CD4-positive, alpha-beta T cell treated with Interferon alpha-2 for 1 hour (primary cell): ENCODE measurements at places on chromosomes 11 and 22.

GRCh38 chr22:26580240-26580962, 9.5 kb downstream of the TPST2 start:
- no peak for DNase-seq

DNA sequence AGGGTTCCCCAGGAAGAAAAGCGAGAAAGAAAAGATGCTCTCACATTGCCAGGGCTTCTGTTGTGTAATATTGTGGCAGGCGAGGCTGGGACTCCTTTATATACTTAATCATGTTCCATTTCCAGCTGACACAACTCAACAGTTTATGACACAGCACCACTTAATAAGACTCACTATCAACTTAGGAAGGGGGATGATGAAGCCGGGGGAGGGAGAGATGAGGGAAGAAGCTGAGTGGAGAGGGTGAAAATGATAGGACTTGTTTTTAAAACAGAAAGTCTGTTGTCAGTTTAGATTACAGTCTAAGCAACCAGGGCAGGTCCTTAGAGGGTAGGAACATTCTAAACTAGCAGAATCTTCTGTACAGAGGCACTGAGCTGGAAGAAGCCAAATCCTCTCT, 397.0 kb downstream of the NXPE2 start:
- no peak for DNase-seq

DNA sequence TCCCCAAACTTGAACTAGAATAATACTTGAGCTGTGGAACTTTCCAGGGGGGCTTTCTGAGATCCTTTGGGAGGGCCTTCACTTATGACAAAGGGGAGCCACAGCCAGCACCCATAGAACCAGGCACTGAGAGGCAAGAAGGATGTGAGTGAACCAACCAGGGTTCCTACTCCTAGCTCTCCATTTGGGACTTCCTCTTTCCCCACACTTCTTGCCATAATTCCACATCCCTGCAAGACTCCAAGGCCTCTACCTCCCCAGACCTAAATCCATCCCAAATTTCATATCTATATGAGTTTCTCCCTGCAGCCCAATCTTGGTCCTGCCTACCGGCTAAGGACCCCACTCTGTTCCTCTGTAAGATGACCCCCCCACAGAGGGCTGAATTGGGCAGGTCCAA, 31.5 kb downstream of the NRXN2 start:
- DNase-seq, result no peak

DNA sequence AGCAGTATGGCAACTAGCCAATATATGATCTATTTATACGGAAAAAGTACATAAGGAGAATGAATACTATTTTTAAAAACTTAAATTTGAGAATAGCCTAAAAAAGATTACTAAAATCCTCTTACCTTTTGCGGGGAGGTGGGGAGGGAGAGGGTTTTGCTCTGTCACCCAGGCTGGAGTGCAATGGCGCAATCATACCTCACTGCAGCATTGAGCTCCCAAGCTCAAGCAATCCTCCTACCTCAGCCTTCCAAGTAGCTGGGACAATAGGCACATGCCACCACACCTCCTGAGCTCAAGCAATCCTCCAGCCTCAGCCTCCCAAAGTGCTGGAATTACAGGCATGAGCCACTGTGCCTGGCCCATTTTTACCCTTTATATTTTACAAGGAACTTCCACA, 82.0 kb downstream of the TTC28 start:
- no peak for DNase-seq

DNA sequence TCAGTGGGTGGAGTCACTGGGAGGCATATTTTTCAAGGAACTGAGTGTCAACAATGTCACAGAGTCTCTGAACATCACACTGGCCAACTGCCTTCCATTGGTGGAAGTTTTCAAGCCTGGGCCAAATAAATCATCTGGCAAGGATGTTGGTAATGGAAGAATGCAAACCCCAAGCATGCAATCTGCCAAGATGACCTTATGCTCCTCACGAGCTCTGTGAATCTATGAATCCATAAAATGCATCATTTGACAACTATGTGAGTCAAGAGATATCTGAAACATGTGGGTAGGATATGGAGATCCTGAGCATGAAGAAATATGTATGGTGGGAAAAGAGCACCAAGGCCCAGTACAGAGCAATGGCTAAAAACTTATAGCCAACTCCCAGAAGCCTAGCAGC, 122.2 kb downstream of the PLEKHA7 start:
- no peak for DNase-seq

GRCh38 chr11:95277868-95278267, 46.9 kb upstream of the SESN3 start:
- no peak for DNase-seq

- no peak for DNase-seq
These were observed 41.2 kb downstream of the SYTL2 start for GRCh38 chr11:85769771-85770170.

DNA sequence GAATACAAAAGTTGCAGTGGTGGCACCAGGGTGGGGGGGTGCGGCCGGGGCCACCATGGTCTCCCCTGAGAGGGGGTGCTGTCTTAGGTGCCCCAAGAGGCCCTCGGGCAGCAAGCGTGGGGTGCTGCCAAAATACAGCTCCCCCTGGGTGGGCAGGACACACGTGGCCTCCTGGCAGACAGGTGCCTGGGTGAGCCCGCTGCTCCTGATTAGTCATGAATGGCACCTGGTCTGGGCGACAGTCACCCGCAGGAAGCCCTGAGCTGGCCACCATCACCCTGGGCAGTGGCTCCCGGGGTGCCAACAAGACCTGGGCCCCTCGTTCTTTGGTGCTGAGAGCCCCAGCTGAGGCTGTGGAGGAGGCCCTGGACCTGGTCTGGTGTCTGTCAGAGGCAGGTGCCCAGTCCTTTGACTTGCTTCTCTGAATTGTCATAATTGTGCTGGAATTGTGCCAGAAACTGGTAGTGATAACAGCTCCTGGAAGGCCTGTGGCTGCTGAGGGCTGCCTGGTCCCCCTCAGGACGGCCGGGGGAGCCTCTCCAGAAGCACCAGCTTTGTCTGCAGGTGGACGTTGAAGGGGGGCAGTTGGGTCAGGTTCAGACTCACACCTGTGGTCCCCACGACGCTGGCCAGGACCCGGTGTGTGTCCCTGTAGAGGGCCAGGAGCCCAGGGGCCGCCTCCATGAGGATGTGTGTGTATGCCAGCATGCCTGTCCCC, 14.8 kb downstream of the ALG12 start:
- DNase-seq, result no peak

- DNase-seq, result no peak
These were observed 34.9 kb downstream of the OR10A6 start for GRCh38 chr11:7896009-7896785.

GRCh38 chr11:76698321-76699043, 27.9 kb upstream of the LRRC32 start:
- no peak for DNase-seq

DNA sequence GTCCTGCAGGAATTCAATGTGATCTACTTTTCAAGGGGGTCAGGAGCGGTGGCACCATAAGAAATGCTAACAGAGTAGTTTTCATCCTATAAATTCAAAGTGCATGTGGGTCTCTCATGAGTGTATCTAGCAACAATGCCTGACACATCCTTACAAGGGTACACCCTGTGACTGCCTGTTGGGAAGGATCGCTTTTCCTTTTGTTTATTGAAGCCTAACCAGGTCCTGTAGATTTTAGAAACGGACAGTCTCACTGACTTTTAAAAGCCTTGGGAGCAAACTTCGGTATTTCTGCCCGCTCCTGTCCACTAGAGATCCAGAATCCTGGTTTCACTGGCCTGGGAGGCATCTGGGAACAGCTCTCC, 102.4 kb downstream of the MICAL2 start:
- DNase-seq, result no peak

GRCh38 chr11:69180226-69180625, 24.5 kb downstream of the SMIM38 start:
- no peak for DNase-seq

DNA sequence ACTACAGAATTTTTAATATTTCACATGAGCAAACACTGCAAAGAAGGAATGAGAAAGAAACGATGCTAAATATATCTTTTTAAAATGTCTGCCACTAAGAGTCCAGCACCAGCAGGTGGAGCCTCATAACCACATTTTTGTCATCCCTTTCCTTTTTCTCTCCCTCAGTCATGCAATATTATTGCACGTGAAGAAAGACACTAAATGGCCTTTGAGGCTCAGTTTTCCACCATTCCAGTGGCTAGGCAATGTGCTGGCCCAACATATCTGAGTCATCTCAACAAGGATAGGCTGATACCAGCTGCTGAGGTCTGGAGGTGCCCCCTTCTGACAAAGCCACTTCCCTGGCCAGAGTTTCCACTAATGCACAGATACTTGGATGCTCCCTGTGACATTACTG, 1.8 kb downstream of the ALKBH8 start:
- peak; percentile 27 for DNase-seq

GRCh38 chr11:7882860-7883259, 48.2 kb downstream of the OR10A6 start:
- no peak for DNase-seq
